ENCODE measurements at places on chromosomes 1 and 21.

GRCh38 chr1:58468612-58469011, 77.9 kb downstream of the OMA1 start:
- no peak for DNase-seq

DNA sequence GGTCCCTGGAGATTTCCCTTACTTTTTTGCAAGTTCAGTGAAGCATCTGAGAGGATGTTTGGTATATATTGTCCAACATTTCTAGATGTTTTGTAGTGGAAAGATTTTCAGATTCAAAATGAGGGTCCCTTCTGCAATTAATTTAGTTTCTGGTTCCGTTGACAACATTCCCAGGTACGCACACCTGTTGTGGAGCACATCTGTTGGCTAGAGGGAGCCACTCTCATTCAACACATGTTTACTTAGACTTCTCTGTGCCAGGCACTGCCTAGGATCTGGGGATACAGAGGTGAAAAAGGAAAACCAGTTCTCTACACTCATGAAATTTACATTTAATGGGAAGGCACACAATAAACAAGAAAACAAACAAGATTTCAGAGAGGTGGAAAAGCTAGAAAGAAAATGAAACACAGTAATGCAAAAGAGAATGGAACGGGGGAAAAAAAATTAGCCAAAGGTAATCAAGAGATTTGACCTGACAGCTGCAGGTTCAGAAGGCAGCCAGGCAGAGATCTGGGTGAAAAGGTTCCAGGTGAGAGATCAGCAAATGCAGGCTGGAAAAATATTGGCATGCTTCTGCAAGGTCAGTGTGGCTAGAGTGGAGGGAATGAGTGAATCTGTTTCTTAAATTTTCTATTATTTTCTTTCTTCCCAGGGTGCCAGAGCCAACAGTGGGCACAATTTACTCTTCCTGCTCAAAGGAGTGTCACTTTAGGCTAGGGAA, 48.4 kb upstream of the KAZN start:
- DNase-seq: no peak

GRCh38 chr1:166418344-166418933, 251.6 kb upstream of the FAM78B start:
- no peak for DNase-seq

DNA sequence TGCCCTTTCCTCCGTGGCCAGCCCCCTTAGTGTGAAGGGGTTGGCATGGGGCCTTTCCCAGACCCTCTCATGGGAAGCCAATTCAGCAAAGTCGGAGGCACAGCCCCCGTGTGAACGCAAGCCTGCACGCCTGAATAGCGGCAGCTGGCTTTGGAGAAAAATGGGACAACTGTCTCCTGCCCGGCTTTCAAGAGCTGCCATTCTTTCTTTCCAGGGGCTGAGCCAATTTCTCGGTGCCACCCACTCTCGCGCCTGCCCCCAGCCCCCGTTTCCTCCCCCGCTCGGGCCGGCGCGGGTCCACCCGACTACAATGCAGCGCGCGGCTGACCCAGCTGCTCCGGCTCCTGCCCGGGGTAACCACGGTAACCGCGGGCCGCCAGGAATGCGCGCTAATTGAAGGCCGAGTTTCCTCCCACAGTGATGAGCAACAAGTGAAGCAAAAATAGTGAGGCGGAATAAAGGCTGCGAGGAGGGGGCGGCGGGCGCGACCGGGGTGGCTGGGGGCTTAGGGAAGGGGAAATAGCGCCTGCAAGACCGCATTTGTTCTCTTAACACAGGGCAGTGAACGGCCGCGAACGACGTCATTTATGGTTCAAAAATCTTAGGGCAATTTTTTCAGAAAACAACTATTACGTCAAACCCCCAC, 27.8 kb downstream of the ILDR2 start:
- peak; percentile 7 for DNase-seq

DNA sequence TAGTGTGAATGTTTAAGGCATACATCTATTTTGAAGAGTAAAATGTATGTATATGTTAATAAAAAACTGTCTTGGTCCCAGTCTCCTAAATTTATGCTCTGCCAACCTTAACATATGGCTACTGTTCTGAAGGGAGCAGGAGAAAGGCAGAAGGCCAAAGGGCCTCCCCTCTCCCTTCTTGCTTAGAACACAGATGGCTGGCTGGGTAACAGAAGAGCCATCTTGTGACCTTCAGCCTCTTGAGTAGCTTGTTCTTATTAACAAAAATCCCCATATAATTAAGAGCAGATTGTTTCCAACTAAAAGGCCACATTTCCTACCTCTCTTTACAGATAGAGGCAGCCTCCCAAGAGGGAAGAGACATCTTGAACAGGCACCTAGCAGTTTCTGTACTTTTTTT, 36.1 kb downstream of the EPB41 start:
- no peak for DNase-seq

- no peak for DNase-seq
Measured at GRCh38 chr1:41734201-41734970, 184.3 kb downstream of the HIVEP3 start.

DNA sequence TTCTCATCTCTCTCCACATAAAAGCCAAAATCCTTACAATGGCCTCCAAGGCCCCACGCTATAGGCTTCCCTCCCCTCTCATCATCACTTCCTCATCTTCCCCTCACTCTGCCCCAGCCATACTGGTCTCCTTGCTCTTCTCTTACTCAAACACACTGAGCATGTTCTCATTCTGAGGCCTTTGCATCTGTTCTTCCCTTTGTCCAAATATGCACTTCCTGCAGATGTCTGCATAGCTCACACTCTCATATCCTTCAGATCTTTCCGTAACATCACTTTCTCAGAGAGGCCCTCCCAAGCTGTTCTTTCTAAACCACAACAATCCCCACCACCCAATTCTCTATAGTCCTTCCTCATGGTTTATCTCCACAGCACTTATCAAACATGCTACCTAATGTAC, 284.1 kb downstream of the HHIPL2 start:
- DNase-seq: no peak

DNA sequence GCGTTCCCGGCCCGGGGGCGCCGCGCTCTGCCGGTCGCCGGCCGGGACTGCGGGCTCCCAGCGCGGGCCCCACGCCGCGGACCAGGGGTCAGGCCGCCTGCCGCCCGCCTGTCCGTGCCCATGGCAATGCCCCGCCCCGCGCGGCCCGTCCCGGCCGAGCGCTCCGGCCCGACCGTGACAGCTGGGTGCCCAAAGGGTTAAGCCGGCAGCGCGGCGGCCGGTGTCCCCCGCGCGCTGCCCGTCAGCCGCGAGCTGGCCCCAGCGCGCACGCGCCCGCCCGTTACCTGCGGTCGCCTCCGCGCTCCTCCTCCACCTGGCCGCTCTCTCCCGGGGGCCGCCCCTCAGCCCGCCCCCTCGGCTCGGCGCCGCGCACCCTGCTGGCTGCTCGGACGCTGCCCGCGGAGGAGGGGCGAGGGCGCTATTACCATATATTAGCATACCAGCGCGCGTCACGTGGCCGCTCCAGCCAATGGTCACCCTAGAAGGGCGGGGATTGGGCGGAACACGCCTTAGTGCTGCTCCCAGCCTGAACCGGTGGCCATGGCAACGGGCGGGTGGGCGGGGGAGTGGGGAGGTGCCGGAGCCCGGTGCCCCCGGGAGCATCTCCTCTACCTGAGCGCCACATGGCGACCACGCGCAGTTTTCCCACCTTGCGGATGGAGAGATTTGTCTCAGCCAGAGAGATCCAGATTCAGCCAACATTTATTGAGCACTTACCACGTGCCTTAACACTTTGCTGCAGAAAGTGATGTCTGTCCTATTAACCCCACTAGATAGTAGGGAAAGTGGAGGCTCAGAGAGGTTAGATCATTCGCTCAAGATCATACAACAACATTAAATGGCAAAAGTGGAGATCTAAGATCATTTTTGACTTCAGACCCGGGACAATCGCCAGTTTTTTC, at the start of gene PHC2:
Gene PHC2 (minus strand): TSS at position 404 of the 902 bp plus-strand sequence. CDS start 55,556 bp downstream, outside the sequence.
- DNase-seq: peak; percentile 95

GRCh38 chr1:4422504-4423289, 231.7 kb upstream of the AJAP1 start:
- DNase-seq: no peak

- no peak for DNase-seq
Measured at GRCh38 chr1:204672069-204672468, 13.5 kb downstream of the LRRN2 start.

DNA sequence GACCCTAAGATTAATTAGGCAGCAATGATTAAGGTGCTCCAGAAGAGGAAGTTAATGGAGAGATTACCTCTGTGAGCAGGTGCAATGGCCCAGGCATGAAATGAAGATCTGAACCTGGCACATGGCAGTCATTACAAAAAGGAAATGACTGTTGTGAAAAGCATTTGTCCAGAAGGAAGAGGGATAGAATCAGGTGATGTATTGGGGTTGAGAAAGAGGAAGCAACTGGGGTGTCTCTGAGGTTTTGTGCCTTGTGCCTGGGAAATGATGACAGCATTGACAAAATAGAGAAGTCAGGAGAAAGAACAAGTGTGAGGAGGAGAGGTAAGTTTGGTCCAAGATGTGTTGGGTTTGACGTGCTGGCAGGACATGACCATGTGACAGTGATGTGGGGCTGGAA, 5.6 kb downstream of the CRCT1 start:
- DNase-seq: no peak

- DNase-seq: no peak
Measured at GRCh38 chr1:244496186-244496585, 35.1 kb downstream of the CATSPERE start.

DNA sequence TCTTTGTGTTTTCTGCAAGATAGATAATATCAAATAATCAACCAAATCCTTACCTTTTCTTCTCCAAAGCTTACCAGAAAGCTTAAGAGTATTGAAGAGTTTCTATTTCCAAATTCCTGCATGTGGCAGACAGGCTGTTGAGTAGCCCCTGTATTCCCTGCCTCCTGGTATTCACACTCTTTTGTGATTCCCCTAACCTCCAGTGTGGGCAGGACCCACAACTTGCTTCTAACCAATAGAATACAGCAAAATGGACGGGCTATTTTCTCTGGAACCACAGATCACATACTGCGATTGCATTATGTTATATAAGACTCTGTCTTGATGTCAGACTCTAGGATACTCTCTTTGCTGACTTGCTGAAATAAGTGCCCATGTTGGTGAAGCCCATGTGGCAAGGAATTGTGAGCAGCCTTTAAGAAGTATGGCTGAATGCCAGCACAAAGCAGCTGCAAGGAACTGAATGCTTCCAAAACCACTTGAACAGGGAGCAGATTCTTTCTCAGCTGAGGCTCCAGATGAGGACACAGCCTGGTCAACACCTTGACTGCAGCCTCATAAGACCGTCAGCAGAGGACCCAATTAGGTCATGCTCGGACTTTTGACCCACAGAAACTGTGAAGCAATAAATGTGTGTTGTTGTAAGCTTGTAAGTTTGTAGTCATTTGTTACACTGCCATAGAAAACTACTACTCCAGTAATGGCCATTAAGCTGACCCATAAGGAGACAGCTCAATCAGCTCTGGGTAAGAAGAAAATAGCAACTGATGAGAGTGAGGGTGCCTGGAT, 47.9 kb upstream of the PLXNA2 start:
- no peak for DNase-seq

- DNase-seq: peak; percentile 82
Measured at GRCh38 chr1:175338387-175339135, 146.0 kb upstream of the KIAA0040 start.

GRCh38 chr1:118272884-118273283, 87.9 kb upstream of the SPAG17 start:
- no peak for DNase-seq

DNA sequence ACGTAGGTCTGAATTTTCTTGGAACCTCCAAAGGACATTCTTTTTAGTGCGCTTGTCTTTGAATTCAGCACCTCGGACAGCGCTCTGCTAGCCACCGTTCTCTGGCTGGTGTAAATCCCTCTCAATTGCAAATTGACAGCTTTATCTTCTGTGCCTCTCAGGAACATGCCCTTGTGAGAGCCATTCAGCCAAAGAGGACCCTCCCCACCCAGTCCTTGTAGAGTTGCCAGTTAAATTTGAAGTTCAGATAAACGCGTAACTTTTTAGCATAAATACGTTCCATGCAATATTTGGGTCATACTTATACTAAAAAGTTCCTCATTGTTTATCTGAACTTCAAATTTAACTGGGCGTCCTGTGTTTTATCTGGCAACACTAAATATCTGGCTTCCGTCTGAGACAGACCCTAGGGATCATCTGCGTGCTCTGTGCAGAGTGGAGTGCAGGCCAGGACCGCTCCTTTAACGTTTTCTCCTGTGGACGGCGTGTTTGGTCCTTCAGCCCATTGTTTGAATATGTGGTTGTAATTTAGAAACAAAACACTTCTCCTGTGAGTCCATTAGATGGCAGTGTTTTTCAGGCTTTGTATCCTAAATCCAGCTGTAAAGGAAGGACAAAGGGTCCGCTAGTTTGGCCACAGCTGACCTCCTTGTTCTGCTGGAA, 7.0 kb downstream of the KCNAB2 start:
- peak; percentile 58 for DNase-seq

- no peak for DNase-seq
Measured at GRCh38 chr1:168553680-168554553, 10.1 kb upstream of the XCL2 start.

DNA sequence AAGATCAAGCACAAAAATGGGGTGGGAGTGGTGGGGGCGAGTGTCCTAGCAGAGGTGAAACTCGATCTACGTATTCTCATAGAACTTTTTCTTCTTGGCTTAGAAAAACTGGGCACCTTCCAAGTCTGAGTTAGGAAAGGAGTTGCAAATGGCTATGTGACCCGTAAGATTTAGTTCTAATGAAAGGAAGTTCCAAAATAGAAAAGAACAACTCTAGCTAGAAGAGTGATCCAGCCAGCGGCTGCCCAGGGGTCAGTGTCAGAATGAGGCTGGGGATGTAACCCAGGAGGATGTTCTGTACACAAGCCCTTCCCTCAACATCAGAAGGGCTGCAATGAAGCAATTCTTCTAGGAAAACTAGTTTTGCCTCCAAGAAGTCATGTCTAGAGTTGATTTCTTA, 5.2 kb downstream of the MTARC1 start:
- no peak for DNase-seq

DNA sequence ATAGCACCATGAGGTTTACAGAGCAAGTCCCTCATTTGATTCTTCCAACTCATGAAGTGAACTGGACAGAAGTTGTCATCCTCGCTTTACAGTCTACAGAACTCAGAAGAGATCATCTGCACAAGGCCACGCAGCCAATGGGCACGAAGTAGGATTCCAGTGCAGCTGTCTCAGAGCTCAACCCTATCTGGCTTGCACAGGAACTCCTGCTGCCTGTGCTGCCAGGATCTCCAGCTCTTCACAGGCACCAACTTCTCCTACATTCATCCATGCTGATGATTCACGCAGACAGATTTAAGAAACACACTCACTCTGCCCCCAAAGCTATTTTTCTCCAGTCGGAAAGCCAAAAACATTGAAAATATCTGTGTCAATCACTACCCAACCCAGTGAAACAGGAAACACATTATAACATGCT, 157.0 kb downstream of the RERE start:
- no peak for DNase-seq

GRCh38 chr1:65059930-65060538, 88.0 kb upstream of the AK4 start:
- DNase-seq: no peak

- DNase-seq: no peak
Measured at GRCh38 chr1:10779841-10780240, 16.6 kb downstream of the CASZ1 start.

DNA sequence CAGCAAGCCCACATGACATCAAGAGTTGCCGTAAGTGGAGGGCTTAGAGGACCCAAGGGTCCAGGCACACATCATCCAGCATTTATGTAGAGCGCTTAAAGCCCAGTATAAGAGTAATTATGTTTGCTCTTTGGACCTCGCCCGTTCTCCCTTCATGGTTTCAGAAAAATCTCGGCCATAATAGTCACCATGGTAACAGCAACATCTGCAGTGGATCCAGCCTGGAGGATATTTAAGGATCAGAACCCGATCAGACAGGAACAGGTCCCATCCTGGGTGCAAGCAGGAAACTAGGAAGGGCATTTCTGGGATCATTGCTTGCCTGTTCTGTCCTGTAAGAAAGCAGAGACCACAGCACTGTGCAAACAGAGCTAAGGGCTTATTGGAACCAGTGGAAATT, 89.9 kb upstream of the KAZN start:
- DNase-seq: no peak
